ENCODE measurements at places on chromosomes 5 and 9.

DNA sequence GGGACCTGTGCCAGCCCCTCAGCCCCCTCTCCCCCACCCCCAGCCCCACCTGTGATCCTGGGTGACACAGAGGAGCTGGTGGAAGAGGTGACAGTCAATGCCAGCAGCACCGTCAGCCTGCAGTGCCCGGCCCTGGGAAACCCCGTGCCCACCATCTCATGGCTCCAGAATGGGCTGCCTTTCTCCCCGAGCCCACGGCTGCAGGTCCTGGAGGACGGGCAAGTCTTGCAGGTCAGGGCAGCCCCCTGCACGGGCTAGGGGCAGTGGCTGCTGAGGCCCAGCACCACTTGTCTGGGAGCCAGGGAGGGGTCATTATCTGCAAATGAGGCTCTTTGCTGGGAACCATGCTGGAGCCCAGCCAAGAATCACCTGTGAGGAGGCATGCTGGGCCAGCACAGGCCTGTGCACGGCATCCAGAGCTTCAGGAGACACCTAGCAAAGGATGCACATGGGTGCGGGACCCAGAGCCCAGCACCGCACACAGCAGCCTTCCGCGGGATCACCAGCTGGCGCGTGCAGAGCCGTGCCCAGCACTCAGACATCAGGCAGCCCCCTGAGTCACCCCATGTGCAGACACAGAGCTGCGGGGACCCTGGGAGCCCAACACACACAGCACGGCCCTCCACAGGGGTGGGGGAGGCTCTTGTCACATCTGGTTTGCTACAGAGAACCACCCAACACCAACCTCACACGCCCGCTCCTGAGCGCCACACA, 62.0 kb upstream of the ASS1 start:
- DNase-seq = no peak

- no peak for DNase-seq
Measured at GRCh38 chr9:101026824-101027223, 1.7 kb upstream of the PLPPR1 start.

- DNase-seq = no peak
Measured at GRCh38 chr5:180433032-180433422, 61.2 kb upstream of the CNOT6 start.

GRCh38 chr5:32384621-32385020, 59.9 kb downstream of the ZFR start:
- DNase-seq = no peak

- no peak for DNase-seq
Measured at GRCh38 chr9:70389621-70390266, 24.7 kb downstream of the KLF9 start.

GRCh38 chr5:7395432-7395946, 449 bp upstream of the ADCY2 start:
- no peak for DNase-seq

DNA sequence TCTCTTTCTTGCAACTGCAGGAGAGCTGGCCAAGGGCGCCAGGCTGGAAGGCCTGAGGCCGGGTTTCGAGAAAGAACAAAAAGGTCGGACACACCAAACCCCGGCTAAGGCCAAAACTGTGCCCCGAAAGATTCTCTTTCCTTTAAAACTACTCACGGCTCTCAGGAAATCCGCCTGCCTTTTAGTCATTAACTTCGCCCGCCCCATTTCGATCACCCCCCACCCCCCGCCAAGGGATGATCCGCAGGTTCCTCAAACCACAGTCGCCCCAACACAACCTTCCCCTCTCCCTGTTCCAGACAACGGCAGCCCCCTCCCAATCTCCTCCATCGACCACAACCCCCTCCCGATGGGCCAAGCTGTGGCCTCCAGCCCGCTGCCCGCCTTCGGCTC, 536 bp downstream of the FEM1C start:
- DNase-seq = no peak

Data from D721Med (cell line).